Esophagus muscularis mucosa (tissue), 4 donors: ENCODE measurements at places on chromosomes 11 and 22. TPM values are rescaled to one million over a fixed set of nuclear protein-coding genes. Genes with fewer than 3 reads are reported as not detected.

- no peak for DNase-seq
Measured at GRCh38 chr22:41979423-41980250, 10.4 kb downstream of the SEPTIN3 start.

DNA sequence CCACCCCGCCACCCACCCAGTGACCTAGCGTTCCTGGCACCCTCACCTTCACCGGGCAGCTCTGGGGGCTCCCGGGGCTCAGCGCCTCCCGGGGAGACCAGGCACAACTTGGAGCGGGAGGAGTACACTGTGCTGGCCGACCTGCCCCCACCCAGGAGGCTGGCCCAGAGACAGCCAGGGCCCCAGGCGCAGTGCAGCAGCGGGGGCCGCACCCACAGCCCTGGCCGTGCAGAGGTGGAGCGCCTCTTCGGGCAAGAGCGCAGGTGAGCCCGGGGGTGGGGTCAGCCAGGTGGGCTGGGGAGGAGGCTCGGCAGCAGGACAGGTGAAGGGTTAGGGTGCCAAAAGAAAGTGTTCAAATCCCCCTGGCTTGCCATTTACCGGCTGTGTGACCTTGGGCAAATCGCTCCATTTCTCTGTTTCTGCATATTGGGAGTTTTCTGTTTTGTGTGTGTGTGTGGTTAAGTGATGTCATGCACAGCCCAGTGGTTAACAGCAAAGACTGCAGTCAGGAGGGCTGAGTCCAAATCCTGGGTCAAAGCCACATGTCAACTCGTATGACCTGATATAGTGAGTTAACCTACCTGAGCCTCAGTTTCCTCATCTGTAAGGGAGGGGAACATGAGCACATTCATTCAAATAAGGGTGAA, 29.5 kb downstream of the TRIOBP start:
- no peak for DNase-seq

GRCh38 chr11:93984196-93984567, 37.0 kb upstream of the HEPHL1 start:
- no peak for DNase-seq

DNA sequence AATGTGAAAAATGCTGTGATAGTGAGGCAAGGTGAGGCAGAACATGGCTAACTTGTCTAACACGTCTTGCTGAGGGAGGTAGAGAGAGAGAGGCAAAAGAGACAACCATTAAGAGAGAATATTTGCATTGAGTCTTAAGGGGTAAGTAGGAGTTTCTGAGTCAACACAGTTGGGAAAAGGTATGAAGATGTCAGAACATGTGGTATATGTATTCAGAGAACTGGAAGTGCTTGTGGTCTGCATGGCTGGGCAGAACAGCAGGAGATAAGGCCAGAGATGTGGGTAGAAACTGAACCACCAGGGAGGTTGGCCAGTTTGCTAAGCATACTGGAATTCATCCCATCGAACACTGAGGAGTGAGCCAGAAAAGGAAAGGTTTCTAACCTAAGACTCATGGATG, 25.0 kb upstream of the SLC5A1 start:
- no peak for DNase-seq

DNA sequence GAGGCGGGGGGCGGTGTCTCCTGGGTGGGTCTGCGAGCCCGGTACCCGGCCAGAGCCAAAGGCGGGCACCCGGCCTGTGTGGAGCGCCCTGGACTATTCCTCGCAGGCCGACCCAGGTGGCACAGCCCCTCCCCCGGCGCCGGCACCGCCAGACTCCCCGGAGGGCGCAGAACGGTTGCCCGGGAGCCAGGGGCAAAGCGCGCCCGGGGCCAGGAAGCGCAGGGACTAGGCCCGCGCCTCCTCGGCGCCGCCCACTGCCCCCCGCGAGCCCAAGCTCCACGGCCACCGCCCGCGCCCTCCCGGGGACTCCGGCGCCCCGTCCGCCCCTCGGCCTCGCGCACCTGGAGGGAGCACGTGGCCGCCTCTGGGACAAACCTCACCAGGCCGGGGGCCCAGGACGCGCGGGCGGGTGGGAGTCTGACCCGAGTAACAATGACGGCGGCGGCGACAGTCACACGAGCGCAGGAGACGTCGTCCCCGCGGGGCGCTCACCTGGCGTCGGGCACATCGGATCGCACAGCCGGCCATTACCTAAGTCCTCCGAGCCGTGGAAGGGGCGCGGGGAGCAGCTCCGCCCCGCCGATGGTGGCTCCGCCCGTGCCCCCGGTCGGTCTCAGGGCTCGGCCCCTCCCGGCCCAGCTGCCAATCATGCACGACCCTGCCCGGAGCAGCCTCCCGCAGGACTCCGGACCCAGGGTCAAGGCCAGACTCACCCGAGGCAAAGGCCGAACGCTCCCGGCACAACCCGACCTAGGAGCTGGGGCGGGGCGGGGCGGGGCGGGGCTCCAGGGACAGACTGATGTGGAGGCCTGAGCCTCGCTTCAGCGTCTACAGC, 7.4 kb downstream of the PLXNB2 start:
- DNase-seq = no peak

DNA sequence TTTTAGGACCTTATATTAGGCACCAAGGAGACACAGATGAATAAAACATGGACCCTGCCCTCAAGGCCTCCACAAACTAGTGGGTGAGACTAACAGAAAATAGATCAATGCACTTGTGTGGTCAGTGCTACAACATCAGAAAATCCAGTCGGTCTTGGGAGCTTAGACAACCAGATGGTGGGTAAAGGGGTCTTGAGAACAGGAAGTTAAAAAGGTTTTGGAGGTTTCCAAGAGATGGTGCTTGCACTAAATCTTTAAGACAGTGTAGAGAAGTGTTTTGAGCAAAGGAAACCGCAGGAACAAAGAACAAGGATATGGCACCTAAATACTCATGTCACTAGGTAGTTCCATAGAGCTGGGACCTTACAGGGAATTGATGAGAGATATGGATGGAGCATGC, 56.2 kb downstream of the GALNT18 start:
- DNase-seq = no peak

- DNase-seq = no peak
Measured at GRCh38 chr22:44391015-44391414, 78.3 kb upstream of the SHISAL1 start.

DNA sequence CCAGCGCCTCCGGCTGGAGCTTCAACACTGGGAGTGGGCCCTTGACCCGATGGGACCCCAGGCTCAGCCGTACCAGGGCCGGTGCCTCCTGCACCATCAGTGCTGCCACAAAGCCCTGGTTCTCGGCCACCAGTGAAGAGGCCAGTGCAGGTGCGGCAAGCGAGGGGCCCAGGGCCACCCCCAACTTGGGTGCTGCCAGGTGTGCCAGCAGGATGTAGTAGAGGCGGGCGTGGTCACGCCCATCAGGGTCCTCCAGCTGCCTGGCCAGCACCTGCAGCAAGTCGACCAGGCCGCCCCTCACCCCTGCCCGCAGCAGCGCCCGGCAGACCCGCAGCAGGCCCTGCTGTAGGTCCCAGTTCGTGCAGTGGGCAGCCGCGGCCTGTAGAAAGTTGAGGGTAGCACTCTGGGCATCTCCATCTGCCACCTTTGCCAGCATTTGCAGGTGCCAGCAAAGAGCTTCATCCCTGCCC, 2.3 kb downstream of the AP5B1 start:
- DNase-seq = peak; percentile 45

GRCh38 chr11:35265755-35266454, 126.9 kb downstream of the CD44 start:
- DNase-seq = no peak

DNA sequence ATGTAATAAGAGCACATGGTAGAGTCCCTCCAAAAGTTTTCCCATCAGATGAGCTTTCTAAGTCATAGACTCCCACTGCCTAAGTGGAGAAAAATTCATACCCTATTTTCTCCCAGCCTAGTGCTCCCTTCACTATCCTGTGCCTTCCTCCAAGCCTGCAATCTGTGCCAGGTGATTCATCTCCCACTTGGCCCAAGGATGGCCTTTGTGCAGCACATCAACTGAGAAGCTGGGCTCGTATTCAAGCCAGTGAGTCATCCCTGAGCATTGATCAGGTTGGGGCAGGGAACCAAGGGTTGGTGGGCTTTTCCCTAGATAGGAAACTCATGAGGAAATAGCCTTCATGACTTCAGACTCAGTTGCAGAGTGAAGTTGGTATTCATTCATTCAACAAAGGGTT, 64.6 kb downstream of the PANX1 start:
- DNase-seq = peak; percentile 82

PACSIN2 gene
- 129 TPM for total RNA-seq

HTR3A gene
- 1.2 TPM for total RNA-seq
